ENCODE measurements at places on chromosomes 1 and 21. TPM values are rescaled to one million over a fixed set of nuclear protein-coding genes. Genes with fewer than 3 reads are reported as not detected.
A peak's percentile ranks its signal among the peaks of the same experiment; 100 is the strongest.

DNA sequence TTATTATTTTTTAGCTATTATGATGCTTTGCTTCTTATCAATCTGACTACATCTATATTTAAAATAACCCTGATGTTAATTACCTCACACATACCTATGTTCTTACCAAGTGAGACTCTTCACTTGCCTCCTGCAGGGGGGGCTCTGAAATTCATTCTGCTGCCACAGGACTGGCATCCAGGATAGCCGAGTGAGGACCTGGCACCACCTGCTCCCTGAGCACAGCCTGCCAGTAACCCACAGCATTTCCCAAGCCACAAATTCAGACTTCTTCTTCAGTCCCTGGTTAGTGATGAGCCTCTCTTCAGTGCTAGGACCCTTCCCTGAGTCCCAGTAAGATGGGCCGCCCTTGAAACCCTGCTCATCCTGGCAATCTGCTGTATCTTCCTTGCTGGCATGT lies 296.5 kb upstream of the PLXNA2 start:
- DNase-seq: no peak

Gene MFSD2A
- polyA plus RNA-seq: 2.7 TPM

GRCh38 chr1:225710804-225711203 lies 57.9 kb upstream of the ENAH start:
- no peak for DNase-seq

- DNase-seq: no peak
Observed at GRCh38 chr1:100811808-100812207, 82.8 kb downstream of the EXTL2 start.

Gene LHX8
- polyA plus RNA-seq: not detected

Gene RBM11
- polyA plus RNA-seq: 5.0 TPM

DNA sequence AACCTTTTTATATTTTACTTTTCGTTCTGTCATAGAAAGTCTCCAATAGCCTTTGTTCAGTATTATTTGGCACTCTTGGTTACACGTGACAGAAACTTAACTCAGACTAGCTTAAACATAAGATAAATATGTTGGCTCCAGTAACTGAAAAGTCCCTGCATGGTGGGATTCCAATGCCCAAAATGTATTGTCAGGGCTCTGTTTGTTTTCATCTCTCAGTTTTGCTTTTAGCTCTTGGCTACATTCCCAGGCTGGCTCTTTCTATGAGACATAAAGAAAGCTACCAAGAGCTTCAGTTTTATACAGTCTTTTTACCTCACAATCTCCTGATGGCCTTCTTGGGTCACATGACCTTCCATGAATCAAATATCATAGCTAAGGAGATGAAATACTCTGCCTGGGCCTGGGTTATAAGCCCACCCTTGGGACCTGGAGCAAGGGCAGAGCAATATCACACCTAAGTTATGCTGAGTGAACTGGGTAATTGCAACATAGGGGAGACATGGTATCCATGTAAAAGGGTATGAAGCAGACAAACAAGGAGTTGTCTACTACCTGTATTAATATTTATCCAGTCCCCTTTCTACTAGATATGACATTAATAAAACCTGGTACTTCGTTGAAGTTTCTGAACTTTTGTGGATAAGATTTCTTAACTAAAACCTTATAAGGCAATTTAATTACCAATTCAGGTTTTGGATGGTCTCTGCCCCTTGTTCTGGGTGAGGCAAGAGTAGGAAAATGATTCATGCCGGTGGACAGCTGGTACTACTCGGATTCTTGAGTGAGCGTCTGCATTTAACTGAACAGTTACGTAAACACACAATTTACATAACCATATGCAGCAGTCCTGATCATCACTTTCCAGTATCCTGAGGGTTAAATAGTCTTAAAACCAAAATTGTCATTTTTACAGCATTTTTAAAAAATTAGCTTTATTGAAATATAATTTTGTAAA lies 442.3 kb downstream of the GPATCH2 start:
- DNase-seq: no peak

Gene MORN1
- polyA plus RNA-seq: 17.9 TPM

DNA sequence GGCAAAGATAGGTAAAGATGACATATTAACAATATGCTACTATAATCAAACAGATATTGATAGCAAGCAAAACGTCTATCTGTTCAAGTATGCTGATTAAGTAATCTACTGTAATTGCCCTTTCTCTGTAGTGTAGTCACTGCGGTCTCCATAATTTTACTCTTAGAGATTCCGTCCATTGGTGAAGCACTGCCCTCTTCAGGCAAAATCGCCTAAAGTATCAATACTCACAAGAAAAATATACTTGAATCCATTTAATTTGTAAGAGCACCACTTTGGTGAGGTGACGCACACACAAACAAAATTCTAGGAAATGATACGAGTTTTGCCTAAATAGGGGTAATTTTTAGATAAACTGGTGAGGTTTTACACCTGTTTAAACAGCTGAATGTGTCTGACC lies 434.6 kb upstream of the CHRM3 start:
- DNase-seq: peak; percentile 12

GRCh38 chr1:238492271-238492670 lies 601.5 kb upstream of the ZP4 start:
- no peak for DNase-seq

Measured in renal pelvis (tissue), 12 donors.